ENCODE measurements at places on chromosomes 2 and 18.

GRCh38 chr2:235212501-235213158, 260.8 kb downstream of the SH3BP4 start:
- no peak for DNase-seq

DNA sequence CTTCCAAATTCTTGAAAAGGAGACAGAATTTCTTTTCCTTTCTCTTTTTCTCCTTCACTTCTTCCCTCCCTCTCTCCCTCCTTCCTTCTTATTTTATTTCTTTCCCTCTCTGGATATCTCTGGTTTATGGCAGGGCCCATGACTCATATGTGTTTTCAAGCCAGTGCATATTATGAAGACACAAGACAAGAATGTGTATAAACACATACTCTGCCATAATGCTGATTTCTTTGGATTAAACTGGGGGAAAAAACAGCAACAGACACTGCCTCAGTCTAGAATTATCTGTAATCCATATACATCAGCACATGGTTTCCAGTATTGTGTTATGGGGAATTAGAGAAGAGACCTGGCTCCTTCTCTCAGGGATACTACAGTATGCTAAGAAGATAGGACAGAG, 82.8 kb upstream of the CPO start:
- peak; percentile 61 for DNase-seq

GRCh38 chr2:9149726-9150567, 56.7 kb upstream of the ASAP2 start:
- no peak for DNase-seq

DNA sequence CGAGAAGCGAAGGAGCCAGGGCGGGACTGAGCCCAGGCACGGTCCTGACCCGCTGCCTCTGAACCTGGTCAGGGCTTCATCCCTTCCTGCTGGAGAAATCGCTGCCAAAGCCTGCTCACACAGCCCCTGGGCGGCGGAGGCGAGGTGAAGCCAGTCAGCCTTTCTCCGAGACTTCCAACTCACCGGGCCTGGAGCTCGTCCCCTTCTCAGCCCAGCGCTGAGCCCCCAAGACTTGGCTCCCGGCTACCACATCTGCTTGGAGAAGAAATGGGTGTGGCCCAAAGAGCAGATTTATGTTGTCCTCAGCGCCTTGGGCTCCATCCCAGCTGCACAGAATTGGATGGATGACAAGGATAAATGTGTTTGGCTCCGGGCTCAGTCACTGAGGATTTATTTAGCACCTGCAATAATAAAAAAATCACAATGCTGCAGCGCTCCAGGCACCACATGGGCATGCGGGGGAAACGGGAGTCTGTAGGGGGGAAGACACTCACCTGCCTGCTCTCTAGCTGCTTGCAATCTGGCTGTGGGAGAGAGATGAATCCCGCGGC, 64.9 kb downstream of the ACTR2 start:
- no peak for DNase-seq

DNA sequence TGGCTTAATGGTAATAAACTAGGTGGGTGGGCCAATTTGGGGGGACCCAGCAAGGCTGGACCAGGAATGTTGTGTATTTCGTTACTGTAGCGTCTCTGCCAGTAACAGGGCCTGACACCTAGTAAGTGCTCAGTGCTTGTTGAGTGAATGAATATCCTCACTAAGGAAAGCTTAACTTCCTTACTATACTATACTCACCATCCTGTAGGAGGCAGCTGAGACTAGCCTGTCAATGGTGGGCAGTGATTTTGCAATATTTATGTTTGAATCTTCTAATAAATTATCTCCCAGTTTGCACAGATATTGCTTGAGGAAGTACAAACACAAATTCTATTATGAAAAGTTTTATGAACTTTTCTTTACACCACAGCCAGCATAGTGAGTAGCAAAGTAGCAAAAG, 370.7 kb upstream of the SYT4 start:
- no peak for DNase-seq

- DNase-seq = no peak
Measured at GRCh38 chr18:4734903-4735302, 279.8 kb upstream of the DLGAP1 start.

DNA sequence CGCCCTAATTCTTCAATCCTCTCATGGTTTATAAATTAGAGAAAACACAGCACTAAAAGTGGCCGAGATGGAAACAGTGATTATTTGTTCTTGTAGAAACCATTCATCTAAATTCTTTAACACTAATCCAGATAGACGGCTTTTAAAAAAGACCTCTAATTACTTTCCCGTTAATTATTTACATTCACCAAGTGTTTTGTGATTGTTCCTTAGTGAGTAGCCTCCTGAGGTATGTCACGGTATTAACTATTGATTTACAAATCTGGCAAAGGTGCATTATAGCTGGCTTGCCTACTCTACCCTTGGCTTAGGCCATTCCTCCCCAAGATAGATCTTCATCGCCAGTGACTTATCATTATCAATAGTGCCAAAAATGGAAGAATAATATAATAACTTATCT, 436.4 kb upstream of the ST6GAL2 start:
- DNase-seq = no peak

- no peak for DNase-seq
Measured at GRCh38 chr2:236659758-236660150, 90.1 kb downstream of the ACKR3 start.

DNA sequence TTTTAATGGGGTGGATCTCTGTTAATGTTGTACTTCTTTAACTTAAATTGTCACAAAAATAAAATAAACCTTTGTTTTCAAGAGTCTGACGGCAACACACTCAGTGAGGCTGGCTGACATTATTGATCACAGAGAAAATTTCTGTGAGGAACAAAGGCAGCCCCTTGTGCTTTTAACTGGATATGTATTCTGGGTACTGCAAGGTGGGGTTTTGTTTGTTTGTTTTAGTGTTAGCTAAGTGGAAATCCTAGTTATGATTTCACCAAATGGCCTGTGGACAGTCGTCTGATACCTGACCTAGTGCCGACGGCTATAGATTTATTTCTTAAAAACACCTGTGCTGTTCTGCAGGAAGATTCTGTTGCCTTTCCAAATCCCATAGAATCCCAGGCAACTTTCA, 1329.5 kb upstream of the ZEB2 start:
- DNase-seq = no peak

- no peak for DNase-seq
Measured at GRCh38 chr2:60880643-60881046, 729 bp upstream of the REL start.

DNA sequence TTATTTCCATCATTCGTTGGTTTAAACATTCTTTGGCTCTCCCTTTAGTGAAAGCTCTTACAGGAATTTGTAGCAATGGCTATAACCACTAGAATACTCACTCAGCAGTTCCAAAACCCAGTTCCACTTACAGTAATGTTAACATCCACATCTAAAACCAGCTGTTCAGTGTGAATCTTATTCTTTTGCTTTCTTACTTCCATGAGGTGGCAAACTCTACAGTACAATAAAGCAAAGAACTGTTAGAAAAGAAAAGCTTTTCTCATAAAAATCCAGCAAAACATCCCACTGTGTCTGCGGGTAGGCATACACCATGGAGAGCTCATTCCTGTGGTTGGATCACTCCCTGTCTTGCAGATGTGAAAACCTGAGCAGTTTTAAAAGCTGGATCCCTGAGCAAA, 147.1 kb downstream of the ARHGAP28 start:
- DNase-seq = peak; percentile 33

- no peak for DNase-seq
Measured at GRCh38 chr18:26487437-26487836, 60.9 kb downstream of the KCTD1 start.

Measured in AG08395 (cell line).